Caudate nucleus (tissue), 63 donors: ENCODE measurements at places on chromosomes 7 and 10.
A peak's percentile ranks its signal among the peaks of the same experiment; 100 is the strongest.

DNA sequence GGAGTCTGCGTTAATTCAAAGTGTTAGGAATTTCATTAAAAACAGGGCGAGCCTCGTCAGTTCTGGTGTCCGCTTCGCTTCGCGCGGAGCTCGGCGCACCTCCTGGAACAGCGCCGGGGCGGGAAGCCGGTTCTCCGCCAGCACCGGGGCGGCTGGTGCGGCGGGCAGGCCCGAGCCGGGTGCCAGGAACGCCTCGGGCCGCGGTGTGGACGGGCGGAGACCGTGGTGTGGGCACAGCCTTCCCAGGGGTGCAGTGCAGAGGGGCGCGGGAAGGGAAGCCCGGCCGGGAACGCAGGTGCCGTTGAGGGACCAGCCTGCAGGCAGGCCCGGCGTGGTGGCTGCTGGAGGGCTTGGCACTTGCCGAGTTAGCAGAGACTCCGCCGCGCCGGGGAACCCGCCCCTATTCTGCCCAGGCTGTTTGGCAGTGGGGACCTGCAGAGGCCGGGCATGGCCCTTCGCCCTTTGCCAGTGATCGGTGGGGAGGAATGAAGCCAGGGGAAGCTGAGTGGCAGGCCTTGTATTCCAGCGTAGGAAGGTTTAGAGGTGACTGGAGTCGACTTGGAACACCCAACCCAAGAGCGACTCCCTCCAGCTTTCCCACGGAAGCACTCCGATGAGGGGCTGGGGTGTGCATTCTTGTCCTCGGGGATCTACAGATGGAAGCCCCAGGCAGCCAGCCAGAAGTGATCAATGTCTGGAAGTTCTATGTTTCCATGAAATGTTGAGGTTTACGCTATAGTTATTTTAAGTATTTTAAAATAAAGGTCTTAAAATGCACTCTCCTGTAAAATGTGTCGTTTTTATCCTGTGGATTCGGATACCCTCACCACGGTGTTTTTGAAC, 945 bp upstream of the RHEB start:
- DNase-seq, result peak; percentile 31

- DNase-seq, result peak; percentile 16
These were observed 66.6 kb downstream of the CUBN start for GRCh38 chr10:17062955-17063484.

DNA sequence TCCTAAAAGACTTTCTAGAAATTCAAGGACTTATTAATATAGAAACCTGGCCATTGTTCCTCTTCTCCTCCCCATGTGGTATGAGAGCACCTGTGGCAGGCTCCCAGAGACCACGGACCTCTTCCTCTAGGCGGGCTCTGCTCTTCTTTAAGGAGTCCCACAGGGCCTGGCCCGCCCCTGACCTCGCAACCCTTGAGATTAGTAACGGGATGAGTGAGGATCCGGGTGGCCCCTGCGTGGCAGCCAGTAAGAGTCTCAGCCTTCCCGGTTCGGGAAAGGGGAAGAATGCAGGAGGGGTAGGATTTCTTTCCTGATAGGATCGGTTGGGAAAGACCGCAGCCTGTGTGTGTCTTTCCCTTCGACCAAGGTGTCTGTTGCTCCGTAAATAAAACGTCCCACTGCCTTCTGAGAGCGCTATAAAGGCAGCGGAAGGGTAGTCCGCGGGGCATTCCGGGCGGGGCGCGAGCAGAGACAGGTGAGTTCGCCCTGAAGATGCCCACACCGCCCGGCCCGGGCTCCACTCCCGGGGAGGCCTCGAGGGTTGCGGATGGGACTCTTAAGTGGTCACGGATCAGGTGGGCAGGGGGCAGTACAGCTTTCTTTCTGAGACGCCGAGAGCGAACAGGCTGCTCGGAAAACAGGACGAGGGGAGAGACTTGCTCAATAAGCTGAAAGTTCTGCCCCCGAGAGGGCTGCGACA, at the start of gene SLC26A4:
Gene SLC26A4, plus strand, starts transcription at position 448 of the 700 bp plus-strand sequence. CDS start 814 bp downstream, outside the sequence.
- DNase-seq, result no peak

DNA sequence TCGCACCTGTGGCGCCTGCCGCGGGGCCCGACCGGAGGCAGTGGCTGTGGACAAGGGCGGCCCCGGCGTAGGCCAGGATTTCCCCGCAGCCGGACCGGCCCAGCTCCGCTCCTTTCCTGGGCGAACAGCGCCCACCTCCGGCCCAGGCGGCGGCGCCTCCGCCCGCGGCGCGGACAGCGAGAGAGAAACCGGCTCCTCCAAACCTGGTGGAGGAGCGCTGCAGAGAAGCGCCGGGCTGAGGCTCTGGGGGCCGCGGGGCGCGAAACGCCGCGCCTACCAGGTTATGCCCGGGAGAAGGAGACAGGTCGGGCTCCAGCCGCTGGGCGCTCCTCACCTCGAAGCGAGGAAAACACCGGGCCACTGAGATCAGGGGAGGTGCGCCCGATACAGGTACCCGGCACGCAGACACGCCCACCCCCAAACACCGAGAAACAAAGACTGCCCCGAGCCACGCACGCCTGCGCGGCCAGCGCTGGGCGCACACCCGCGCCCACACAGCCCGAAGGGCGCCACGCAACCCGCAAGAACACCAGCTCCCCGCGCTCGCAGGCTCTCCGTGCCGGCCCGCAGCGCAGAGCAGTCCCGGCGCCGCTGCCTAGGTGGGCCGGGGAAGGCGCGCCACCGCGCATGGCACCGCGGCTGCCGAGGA, 3.3 kb downstream of the GRID1 start:
- DNase-seq, result peak; percentile 34

- DNase-seq, result no peak
These were observed 3.5 kb downstream of the CYTH3 start for GRCh38 chr7:6268907-6269306.

GRCh38 chr10:2839081-2839725, 228.1 kb upstream of the PFKP start:
- no peak for DNase-seq

GRCh38 chr10:59181668-59182067, 5.2 kb downstream of the PHYHIPL start:
- no peak for DNase-seq

DNA sequence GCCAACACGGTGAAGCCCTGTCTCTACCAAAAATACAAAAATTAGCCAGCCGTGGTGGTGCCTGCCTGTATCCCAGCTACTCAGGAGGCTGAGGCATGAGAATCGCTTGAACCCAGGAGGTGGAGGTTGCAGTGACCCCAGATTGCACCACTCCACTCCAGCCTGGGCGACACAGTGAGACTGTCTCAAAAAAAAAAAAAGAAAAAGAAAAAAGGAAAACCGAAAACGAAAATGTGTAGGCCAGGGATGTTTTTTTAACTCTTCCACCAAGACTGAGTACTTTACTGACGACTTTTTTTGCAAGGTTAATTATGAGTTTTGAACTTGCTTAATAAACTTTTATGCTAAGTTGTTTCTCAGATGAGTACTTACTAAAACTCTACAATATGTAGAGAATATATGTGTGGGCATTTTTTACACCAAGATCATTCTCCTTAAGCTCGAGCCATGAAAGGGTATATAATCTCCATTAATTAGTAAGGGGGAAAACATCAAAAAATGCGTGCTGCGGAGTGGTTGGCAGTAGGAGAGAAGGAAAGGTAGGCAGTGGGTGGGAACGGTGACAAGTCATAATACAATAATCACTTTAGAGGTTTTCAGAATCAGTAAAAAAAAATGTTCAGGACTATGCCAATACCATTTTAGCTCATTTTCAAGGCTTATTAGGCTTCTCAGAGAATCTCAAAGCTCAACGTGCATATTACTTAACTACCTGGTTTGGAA, 8.6 kb upstream of the ADRB1 start:
- DNase-seq, result no peak

GRCh38 chr7:32042900-32043299, 27.3 kb downstream of the PDE1C start:
- DNase-seq, result no peak

GRCh38 chr7:29859524-29860185, 53.3 kb downstream of the WIPF3 start:
- no peak for DNase-seq

GRCh38 chr10:25896421-25896820, 37.6 kb upstream of the MYO3A start:
- DNase-seq, result no peak

DNA sequence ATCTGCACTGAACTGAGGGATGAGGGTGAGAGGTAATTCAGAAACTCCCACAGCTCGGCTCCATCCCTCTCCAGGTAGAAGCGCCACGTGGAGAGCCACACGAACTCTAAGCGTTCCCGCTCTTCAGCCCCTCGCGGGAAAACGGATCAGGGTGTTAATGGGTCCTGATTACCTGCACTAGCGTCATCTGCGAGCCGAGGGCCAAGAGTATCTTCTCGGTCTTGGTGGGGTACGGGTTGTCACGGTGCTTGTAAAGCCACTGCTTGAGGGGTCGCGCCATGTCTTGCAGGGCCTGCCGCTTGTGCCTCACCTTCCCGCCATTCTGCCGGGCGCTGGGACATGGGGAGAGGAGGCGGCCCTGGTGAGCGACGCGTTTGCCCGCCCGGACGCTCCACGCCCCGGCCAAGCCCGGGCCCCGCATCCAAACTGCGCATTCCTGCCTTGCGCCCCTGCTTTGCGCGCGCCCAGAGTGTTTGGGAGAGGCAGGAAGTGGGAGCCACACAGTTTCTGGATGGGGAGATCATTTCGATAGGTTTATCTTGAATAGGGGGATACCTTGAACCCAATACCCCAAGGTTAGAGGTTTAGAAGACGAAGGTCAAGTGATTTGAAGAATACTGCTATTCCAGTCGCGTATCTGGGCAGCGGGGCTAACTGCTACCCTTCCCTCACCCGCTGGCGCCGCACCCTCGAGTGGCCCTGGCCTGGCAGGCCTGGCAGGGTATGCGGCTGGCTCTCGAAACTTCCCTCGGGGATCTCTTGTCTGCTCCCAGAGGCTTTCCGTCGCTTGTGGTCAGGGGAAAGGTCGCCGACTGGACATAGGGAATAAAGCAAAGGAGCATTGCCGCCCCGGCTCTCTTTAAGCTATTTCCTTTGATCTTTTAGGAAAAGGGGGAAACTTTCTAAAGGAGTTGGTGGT, 4.2 kb downstream of the MKX start:
- no peak for DNase-seq

GRCh38 chr10:21479570-21480315, 45.7 kb downstream of the SKIDA1 start:
- DNase-seq, result no peak

GRCh38 chr10:99995713-99996112, 14.0 kb downstream of the DNMBP start:
- DNase-seq, result no peak

- no peak for DNase-seq
These were observed 53.6 kb upstream of the DYNC1I1 start for GRCh38 chr7:95718577-95719410.

DNA sequence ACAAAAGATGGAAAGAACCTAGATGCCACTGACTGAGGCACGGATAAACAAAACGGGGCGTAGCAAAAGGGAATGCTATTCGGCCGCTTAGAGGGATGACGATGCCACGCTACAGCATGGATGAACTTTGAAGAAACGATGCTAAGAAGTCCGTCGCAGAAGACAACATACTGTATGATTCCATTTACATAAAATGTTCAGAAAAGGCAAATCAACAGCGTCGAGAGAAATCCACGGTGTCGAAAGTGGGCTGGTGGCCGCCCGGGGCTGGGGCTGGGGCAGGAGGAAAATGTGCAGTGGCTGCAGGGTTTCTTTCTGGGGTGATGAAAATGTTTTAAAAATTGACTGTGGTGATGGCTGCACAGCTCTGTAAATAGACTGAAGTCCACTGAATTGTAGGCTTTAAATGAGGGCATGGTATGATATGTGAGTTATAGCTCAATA, 24.1 kb downstream of the GNA12 start:
- no peak for DNase-seq

- no peak for DNase-seq
These were observed 321.5 kb upstream of the CNTNAP2 start for GRCh38 chr7:145795132-145795531.
